ENCODE measurements at places on chromosomes 13 and 19. TPM values are rescaled to one million over a fixed set of nuclear protein-coding genes. Genes with fewer than 3 reads are reported as not detected.

NLRP7 gene
- total RNA-seq = 0.10 TPM

ALOX5AP gene
- 48.2 TPM for total RNA-seq

TMEM259 gene
- 83.0 TPM for total RNA-seq

BORA gene
- 7.5 TPM for total RNA-seq

DIAPH3 gene
- total RNA-seq = 0.21 TPM

GTF2F2 gene
- 17.2 TPM for total RNA-seq

CGB8 gene
- not detected for total RNA-seq

ASF1B gene
- 0.94 TPM for total RNA-seq

ZNF443 gene
- total RNA-seq = 2.3 TPM

ICAM5 gene
- 0.42 TPM for total RNA-seq

NRTN gene
- 0.10 TPM for total RNA-seq

FFAR3 gene
- total RNA-seq = 0.73 TPM

CD33 gene
- total RNA-seq = 24.5 TPM

ZNF85 gene
- 4.1 TPM for total RNA-seq

DMRTC2 gene
- total RNA-seq = not detected

KIR3DL1 gene
- total RNA-seq = 1.6 TPM

LPAR6 gene
- 91.4 TPM for total RNA-seq

ELOF1 gene
- total RNA-seq = 29.3 TPM

ZNF98 gene
- 0.21 TPM for total RNA-seq

RAB20 gene
- 50.6 TPM for total RNA-seq

ZSCAN4 gene
- not detected for total RNA-seq

ARID3A gene
- 8.0 TPM for total RNA-seq

CEACAM7 gene
- total RNA-seq = not detected

ZNF264 gene
- 37.5 TPM for total RNA-seq

SGCG gene
- not detected for total RNA-seq

C19orf67 gene
- not detected for total RNA-seq

ATP4B gene
- total RNA-seq = not detected

F10 gene
- not detected for total RNA-seq

PROZ gene
- 0.10 TPM for total RNA-seq

ATP5F1D gene
- total RNA-seq = 10.4 TPM

Data from mononuclear cell (primary cell).